ENCODE measurements at places on chromosomes 2 and 18.

DNA sequence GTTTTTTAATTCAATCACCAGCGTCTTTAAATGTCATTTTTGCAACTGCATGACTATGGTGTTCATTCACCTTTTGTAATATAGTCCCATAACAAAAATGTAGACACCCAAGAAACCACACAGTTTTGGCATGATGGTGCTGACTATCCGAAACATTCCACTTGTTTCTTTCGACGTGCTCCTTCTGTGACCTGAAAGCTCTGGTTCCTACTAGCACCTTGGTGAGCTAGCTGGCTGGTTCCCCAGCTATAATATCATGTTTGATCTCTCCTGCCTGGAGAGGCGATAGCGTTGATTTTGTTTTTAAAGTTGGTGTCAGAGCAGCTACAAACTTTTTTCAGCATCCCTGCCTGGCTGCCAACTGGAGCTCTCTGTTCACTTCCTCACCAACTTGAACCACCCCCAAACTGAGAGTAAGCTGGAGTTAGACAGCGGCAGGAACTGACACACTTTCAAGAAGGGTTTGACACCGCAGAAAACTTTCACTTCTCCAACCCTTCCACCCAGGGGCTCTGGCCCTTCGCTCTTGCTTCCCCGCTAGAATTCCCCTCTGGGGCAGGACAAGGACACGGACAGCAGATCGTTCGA lies 1.1 kb downstream of the ATAD2B start:
- peak; percentile 51 for DNase-seq

DNA sequence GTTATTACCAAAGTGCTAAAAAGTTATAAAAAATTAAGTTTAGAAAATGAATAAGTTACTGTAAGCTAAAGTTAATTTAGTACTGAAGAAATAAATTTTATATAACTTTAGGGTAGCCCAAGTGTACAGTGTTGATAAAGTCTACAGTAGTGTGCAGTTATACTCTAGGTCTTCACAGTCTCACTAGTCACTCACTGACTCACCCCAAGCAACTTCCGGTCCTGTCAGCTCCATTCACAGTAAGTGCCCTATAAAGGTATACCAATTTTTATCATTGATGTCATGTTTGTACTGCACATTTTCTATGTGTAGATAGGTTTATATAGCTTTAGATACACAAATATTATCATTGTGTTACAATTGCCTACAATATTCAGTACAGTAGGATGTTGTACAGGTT lies 518.3 kb upstream of the PIK3C3 start:
- DNase-seq, result no peak

DNA sequence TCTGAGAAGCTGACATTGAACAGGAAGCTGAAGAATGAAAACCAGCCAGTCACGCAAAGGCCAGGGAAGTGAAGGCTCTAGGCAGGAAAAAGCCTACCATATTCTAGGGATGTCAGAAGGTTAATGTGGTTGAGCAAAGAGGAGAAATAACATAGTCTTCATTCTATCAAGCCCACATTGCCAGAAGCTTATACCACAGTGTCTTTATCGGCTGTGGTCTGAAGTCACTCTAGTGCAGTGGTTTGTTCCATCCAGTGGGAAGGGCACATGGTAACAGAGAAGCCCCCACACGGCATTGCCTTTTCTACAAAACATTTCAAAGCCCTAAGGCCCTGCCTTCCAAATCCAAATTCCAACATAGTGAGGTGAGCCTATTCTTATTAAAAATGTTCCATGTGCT lies 311.3 kb downstream of the TNS1 start:
- no peak for DNase-seq

GRCh38 chr2:84942964-84943421 lies 28.0 kb upstream of the KCMF1 start:
- no peak for DNase-seq

DNA sequence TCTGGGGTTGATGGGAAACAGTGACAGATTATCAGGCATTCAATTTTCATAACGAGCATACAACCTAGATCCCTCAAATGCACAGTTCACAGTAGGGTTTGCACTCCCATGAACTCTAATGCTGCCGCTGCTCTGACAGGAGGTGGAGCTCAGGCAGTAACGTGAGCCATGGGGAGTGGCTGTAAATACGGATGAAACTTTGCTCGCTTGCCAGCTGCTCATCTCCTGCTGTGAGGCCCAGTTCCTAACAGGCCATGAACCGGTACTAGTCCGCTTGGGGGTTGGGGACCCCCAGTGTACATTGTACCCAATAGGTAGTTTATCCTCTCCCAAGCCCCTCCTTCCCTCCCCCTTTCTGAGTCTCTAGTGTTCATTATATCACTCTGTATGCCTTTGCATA lies 94.6 kb downstream of the PTH2R start:
- no peak for DNase-seq

DNA sequence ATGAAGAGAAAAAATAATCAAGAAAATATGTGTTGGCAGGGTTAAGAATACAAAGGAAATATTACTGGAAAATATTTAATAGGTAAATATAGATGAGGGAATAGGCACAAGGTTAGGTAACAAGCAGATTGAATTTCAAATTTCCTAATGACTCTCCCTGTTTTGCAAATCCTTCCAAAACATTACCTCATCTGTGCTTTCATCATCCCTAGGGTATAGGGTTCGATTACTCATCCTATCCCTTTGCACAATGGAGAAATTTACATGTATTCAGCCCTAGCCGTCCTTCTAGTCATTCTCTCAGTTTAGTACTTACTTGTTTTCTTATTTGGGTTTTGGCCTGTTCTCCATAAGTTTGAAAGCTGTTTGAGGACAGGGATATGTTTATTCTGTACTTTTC lies 864.6 kb upstream of the FSHR start:
- peak; percentile 20 for DNase-seq

DNA sequence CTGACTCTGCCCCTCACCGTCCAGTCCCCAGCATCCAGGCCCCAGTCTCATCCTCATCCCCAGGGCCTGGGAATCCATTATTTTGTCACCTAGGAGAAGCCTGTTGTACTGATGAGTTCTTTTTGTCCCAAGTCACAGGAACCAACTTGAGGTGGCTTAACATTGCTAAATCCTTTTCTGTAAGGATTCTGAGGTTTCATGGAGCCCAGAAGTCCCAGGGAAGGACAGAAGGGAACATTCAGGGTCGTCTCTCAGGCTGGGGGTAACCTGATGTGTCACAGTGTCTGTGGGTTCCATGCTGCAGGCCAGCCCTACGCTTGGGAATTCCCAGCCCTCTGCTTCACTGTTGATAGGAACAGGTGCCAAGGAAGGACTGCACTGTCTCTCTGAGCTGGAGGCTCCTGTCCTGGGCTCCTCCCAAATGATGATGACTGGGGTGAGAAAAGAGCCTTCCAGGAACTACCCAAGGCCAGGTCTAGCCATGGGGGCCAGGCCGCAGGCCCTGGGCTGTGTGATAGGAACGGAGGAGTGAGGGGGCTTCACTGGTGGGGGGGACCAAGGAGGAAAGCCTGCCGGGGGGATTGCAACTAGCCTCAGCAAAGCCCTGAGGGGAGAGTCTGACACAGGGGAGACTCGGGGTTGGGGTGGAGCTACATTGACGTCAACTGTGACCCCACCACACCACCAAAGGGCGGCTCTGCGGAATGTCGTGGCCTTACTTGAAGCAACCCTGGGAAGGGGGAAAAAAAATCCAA lies 145.7 kb downstream of the SMAD7 start:
- DNase-seq, result no peak

DNA sequence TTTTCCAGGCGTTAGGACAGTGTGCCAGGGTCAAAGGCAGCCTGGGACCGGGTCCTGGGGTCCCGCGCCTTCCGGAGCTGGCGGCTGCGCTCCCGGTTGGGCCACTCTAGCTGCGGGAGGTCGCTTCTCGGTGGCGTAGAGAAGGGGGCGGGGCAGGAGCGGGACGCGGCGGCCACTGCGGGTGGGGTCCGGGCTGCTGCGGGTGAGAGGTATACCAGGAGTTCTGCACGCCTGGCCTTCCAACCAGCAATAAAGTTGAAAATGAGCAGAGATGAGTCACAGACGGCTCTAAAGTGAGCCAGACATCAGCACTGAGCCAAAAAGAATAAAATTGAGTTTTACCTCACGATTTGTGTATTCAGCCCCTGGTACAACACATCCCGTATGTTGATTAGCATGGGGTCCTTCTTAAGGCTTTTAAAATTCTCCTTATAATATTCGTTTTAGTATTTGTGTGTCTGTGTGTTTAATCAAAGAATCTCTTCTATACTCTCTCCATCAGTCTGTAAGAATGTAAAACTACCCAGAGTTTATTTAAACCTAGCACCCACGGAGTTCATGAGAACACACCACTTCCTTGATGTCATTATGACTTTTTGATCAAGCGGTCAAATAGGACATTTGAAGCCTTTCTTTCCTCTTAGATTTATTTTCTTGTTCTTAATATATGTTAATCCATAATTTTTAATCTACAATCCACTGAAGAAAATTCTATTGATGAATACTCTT lies at the start of gene C1GALT1C1L:
Gene C1GALT1C1L (minus strand): TSS at position 108 of the 729 bp plus-strand sequence. CDS start 107 bp downstream, at position 1.
- peak; percentile 66 for DNase-seq

DNA sequence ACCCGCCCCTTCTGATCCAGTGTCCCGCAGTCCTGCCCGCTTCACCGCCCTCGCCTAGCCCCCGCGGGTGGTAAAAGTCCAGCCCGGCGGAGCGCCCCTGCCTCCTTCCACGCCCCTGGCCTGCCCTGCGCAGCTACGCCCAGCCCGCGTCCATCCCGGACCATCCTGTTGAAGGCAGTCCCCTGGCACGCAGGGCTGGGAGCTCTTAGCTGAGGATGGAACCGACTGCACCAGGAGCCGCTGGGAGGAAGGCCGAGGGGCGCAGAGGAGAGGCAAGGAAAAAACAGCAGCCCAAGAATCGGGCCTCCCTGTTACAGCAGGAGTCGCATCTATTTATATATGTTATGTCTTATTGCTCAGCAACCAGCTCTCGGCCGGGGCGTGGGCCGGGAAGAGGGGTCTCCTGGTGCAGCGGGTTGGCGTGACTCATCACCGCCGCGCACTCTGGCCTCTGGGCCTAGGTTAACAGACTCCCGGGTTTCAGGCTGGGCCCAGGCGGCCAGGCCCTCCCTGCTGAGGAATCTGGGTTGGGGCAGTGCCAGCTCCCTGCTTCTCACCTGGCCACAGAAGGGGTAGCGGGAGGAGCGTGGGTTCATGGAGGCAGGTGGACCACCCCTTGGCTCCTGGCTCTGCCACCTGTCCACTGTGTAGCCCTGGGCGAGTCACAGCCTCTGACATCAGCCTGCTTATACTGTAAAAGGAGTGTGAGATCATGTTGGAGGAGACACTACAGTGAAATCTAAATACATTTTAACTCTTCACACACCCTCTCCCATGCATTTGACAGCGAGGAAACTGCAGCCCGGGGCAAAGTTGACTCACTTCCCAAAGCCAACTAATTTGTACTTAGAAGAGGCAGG lies 13.4 kb upstream of the MAP3K2 start:
- DNase-seq, result peak; percentile 39

- DNase-seq, result peak; percentile 16
Measured at GRCh38 chr2:86398500-86399474, 42.4 kb upstream of the KDM3A start.

DNA sequence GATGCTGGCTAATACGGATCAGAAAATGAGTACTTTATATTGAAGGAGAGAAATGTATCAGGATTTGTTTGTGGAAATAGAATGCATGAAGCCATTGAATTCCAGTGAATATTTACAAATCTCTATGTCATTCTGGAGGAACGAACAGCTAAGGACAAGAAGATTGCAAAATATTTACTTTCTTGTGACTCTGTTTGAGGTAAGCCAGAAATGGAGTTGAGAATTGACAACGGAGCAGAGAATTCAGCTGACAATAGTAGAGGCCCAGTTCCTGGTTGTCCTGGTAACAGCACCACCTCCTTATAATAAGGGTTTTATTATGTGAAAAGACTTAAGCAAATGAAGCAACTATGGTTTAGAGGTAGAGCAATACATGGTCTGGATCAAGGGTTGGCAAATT lies 349.2 kb downstream of the ADCYAP1 start:
- DNase-seq, result no peak

- no peak for DNase-seq
Measured at GRCh38 chr2:2567776-2568175, 236.7 kb upstream of the MYT1L start.

DNA sequence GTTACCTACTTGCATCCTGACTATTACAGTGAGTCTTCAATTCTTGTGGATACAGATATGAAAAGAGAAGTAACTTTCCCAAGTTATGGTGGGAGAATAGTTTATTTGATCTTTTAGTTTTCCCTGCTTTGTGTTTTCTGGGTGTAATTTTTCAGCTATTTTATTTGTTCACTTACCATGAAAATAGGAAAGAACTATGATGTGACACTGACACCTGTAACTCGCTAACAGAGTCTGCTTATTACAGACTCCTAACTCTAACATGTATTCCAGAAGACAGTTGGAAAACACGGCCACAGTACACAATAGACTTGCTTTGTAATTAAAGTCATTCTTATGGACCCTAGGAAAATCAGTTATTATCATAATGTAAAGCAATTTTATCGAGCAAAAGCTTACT lies 323.2 kb downstream of the LRRTM1 start:
- DNase-seq, result no peak

- DNase-seq, result no peak
Measured at GRCh38 chr2:126979039-126980003, 80.6 kb downstream of the TEX51 start.

GRCh38 chr2:72198532-72199241 lies 51.0 kb upstream of the CYP26B1 start:
- peak; percentile 58 for DNase-seq

DNA sequence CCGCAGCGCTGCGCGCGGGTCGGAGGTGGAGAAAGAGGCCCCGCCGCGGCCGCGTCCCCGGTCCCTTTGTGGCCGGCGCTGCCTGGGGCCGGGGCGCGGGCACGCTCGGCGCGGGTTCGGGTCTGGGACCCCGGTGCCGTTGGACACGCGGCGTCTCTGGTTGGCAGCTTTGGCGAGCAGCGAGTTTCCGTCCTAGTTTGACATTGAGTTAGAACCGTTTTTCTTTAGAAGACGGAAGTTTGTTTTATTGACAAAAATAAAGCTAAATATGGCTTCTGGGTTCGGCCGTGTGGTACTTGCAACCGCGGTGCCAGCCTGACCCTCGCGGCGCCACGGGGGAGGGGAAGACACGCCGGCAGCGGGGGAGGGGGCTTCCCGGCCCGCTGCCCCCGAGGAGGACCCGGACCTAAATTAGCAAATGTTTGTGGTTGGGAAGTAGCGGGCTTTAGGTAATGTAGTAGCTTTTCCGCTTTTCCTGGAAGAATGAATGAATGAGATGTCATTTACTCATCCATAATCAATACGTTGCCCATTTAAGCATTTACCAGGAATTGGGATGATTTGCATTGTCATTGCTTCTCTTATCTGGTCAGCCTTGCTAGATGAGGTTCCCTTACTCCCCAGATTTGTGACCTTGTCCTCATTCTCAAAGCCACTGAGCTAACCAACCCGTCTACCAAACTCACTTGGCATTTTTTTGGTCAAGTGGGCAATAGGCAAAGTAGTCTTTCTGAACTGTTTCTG lies 530 bp downstream of the GALNT1 start:
- DNase-seq, result no peak

All from fibroblast of upper back skin (primary cell).